ENCODE measurements at places on chromosomes 1 and 21.

DNA sequence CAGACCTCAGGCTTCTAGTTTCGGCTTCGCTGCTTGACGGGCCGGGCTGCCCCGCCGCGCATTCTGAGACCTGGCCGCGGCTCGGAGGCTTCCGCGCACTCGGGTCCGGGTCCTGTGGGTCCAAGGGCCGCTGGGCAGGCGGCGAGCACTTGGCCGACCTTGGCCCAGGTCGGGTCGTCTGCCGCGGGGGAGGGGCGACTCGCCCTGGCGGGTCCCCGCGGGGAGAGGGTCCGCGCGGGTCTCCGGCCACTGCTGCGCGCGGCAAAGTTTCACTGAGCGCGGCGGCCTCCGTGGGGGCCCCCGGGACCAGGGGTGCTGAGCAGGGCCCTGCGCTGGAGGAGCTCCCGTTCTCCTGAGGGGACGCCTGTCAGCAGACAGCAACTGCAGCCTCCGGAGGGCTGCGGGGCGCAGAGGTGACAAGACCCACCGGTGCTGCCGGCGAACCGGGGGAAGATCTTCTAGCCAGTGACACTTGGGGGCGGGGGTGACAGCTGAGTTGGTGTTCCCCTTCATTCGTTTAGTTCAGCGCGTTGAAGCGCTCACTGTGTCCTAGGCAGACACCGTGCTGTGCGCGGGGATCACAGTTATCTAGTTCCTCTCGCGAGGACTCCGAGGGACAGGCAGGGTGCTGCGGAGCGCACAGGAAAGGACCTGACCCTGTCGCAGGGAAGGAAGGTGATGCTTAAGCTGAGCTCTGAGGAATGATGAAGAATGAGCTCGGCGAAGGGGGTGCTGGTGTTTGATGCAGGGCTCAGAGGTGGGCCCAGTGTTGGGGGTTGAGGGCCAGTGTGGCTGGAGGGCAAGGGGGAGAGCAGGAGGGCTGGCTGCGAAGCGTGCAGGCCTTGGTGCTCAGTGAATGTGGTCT lies 725 bp downstream of the MTFR1L start:
- DNase-seq = peak; percentile 61

DNA sequence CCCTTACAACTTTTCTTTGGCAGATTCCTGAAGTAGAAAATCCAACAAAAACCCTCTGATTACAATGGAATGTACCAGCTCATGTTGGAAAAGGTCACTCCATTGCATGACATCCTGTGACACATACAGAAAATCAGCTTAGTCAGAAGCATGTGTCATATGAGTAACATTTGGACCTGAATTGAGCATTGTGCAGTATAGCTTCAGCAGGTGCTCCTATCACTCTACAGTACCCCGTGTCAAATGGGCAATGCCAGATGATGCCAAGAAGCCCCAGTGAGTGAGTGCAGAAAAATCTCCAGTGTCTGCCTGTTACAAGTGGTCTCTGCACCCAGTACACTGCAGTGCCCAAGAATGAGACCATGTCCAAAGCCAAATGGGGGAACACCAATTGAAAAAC lies 129.7 kb upstream of the RUNX1 start:
- peak; percentile 67 for DNase-seq

- DNase-seq = no peak
Measured at GRCh38 chr1:230282157-230282556, 144.0 kb downstream of the PGBD5 start.

GRCh38 chr1:186498695-186499389 lies 37.9 kb upstream of the PDC start:
- DNase-seq = peak; percentile 91

GRCh38 chr1:23591460-23592208 lies 32.3 kb upstream of the ID3 start:
- no peak for DNase-seq

DNA sequence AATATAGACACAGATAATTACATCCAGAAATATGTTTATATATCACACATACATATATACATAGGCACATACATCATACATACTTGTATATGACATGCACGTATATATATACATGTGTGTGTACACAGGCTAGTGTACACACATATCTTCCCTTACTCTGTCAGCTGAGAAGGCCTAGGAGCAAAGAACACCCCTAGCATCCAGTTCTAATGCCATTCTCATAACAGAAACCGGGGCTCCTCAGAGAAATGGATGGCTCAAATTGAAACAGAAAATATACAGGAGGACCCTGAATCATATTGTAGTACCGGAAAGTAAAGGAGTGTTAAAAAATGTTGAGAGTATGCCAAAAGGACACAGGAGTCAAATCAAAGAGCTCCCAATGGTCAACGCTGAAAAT lies 19.7 kb upstream of the HYI start:
- no peak for DNase-seq

- no peak for DNase-seq
Measured at GRCh38 chr21:24903994-24904635, 703.2 kb downstream of the MRPL39 start.

- peak; percentile 53 for DNase-seq
Measured at GRCh38 chr1:221994274-221994698, 252.4 kb upstream of the DUSP10 start.

DNA sequence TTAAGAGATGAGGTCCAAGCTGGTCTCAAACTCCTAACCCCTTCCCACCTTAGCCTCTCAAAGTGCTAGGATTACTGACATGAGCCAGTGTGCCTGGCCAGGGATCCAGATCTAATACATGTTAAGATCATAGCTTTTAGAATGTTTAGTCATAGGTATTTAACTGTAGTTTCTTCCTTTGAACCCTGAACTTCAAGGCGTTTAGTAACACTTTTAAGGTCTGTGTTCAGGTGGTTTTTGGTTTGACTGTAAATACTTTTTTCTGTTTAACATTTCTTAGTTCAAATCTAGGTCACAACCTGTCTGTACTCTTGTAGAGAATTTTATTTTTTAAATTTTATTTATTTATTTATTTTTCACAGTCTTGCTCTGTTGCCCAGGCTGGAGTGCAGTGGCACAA lies 28.1 kb downstream of the RAP1A start:
- no peak for DNase-seq

DNA sequence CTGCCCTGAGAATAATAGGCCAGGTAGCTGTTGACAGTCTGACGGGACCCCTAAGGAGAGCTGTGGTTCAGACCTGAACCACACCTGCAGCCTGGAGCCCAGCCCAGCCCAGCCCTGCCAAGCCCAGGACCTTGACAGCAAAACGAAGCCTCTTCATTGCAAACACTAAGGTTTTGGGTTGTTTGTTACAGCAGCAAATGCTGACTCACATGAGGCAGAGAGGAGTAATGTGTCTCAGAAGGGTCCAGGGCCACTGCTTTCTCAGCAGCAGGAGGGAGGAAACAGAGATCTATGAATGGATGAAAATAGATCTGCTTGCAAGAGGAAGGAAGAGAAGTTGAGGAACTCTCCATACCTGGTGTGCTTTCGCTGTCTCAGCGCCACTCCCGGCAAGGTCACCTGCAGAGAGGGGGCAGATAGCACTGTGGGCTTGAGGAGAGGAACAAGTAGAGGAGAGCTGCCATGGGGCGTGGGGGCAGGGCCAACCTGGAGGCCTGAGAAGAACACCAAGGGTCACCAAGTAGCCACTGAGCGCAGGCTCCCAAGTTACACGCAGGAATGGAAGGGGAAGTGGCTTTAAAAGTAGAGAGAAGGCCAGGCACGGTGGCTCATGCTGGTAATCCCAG lies 127.2 kb downstream of the ZNF281 start:
- DNase-seq = no peak

- no peak for DNase-seq
Measured at GRCh38 chr1:244920911-244921761, 56.8 kb upstream of the HNRNPU start.

DNA sequence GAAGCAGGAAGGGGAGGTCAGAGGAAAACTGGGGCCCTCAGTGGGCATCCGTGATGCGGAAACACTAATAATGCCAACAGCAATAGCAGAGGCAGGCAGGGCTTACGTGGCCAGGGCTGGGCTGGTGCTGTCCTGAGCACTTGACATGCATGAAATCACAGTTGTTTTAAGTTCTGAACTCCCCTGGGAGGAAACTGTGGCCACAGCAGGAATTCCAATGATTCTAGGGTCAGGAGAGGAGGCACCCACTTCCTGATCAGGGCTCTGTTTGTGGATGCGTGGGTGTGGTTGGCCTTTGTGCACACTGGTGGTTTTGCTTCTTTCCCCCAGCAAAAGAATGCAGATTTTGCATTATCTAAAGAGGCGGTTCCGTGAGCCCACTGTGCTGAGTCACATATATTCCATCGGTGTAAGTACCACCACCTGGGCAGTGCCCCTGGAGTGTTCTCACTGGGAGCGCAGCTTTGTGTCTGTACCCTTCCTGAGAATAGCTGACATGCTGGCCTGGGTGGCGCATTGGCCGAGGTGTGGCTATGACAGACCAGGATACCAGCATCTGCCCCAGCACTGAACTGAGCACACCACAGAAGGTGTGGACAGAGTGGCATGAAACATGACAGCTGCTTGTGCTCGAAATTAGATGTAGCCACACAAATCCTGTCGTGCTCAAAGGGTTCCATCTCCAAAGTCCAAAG lies 71.0 kb downstream of the PDE9A start:
- no peak for DNase-seq

DNA sequence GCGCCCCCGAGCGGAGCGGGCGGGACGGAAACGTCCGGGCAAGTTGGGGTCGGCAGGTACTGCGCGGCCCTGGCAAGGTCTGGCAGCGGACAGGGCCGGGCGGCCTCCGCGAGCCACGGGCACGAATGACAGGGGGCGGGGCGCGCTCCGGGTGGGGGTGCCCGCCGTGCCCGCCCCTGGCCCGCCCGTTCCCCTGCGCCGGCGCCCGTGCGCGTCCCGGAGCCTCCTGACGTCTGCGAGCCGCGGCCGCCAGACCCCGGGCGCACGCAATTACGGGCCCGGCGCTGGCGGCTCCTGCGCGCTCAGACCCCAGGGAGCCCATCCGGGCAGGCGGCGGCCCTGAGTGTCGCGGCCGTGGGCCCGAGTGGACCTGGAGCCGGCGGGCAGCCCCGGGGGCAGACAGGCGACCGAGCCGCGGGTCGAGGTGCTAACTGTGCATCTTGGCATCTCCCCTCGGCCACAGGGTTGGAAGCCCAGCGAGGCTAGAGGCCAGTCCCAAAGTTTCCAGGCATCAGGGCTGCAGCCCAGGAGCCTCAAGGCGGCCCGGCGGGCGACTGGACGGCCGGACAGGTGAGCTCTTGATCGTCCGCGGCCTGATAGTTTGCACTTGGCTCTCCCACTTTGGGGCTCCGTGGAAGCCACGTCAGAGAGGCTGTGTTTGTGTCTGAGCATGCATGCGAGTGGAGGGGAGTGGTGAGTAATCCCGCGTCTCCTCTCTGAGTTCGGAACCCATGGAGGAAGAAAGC lies 918 bp downstream of the MIB2 start:
- peak; percentile 19 for DNase-seq

GRCh38 chr1:219299420-219299819 lies 125.7 kb downstream of the LYPLAL1 start:
- DNase-seq = no peak

DNA sequence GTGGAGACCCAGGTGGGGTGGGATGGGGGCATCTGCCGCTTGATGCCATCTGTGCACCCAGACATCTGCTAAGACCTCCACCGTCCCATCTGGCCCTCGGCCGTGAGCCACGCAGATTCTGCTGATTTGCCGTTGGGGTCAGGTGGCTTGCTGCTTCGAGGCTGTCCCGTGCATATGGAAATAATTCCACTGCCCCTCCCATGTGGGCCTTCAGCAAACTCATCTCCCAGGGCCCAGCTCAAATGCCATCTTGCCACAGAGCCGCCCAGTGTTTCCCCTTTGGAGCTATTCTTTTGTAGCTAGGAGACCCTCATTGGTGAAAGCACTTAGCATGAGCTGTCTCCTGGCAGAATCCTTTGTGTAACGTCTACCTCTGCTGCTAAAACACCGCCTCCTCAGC lies 99.8 kb downstream of the KAZN start:
- no peak for DNase-seq

GRCh38 chr1:73859227-73859626 lies 338.7 kb downstream of the LRRIQ3 start:
- DNase-seq = peak; percentile 42

- DNase-seq = no peak
Measured at GRCh38 chr1:226903819-226904716, 33.7 kb downstream of the PSEN2 start.

DNA sequence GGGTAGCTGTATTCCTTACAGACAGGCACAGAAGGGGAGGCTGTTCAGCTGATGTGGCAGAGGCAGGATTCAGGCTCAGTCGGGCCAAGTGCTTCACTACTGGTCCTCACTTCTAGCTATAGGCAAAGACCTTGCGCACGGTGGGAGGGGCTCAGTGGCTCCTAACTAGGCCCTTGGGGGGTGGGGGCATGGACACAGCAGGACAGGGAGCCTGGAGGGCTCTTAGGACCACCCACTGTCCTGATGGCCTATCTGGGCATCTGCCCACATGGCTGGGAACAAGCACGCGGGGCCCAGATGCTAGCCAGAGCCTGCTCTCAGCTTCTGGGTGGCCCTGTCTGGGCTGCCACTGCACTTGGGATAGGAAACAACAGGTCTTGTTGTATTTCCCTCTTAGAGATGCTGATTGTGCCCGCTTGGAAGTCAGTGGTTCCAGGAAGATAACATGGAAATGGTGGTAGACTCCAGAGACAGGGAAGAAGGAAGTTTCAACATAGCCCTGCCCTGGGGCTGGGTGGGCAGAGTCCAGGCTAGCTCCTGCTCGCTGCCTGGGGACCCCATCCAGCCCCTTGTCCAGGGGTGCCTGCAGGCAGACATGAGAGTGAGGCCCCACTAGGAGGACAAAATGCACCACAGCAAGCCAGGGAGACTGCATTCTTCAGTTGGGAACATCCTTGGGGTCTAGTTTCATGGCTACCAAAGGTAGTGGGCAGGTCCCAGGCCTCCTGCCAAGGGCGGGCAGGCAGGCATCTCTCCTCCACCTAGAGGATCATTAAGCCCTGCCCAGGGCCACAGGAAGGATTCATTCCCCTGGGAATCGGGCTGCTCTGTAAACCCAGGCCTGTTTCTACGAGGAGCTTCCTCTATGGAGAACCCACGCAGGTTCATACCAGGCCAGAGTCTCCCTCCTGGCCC lies 102.5 kb downstream of the BCAR3 start:
- DNase-seq = no peak

DNA sequence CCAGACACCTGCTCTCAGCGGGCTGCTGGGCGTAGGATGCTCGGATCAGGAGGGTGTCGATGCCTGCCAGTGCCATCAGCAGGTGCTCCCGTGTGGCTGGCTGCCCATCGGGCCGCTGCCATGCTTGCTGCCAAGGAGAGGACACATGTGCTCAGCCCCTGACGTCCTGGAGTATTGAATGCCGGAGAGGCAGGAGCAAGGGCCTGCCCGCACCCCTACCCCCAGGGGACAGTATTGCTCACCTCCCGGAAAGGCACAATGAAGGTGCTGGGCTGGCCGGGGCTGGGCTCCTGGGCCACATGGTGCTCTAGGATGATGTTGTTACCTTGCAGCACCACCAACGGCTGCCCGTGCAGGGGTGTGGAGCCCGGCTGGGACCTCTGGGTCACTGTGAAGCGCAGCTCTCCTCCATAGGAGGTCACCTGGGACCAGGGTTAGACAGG lies 61.5 kb downstream of the HSPG2 start:
- no peak for DNase-seq

DNA sequence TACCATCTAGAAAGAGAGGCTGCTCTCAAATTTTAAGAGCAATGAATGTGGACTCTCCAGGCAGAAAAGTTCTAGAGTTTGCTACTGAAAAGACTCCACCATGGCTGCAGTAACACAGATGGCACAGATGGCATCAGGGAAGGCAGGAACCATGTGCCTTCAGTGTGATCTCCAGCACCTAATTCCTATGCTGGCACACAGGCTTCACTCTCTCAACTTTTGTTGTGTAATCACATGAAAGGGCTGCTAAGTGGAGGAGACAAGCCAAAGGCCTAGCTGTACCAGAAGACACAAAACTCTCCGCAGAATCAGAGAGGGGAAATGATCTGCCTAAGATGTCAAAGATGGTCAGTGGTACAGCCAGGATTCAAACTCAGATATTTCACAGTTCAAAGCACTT lies 31.1 kb downstream of the ERI3 start:
- DNase-seq = no peak
